ENCODE measurements at places on chromosomes 5 and 9.

DNA sequence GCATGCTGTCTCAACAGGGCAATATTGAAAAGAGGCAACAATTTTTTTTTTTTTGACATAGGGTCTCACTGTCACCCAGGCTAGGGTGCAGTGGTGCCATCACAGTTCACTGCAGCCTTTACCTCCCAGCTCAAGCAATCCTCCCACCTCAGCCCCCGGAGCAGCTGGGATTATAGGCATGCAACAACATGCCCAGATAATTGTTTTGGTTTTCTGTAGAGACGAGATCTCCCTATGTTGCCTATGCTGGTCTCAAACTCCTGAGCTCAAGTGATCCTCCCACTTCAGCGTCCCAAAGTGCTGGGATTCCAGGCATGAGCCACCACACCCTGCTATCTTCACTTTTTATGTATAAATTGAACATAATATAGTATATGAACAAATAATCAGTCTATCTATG is 47.6 kb downstream of the PRELID2 start:
- DNase-seq, result no peak

GRCh38 chr9:68974431-68974830 is 39.5 kb downstream of the PRKACG start:
- no peak for DNase-seq

GRCh38 chr9:131791542-131792254 is 51.8 kb upstream of the RAPGEF1 start:
- no peak for DNase-seq

- DNase-seq, result no peak
Measured at GRCh38 chr9:75146229-75146628, 57.9 kb downstream of the OSTF1 start.

- DNase-seq, result no peak
Measured at GRCh38 chr5:159971931-159972461, 36.9 kb upstream of the TTC1 start.
